LHCN-M2 (cell line): ENCODE measurements at places on chromosomes 12 and 14. TPM values are rescaled to one million over a fixed set of nuclear protein-coding genes. Genes with fewer than 3 reads are reported as not detected.

The INHBC gene
- total RNA-seq: not detected in 2 replicates

The REP15 gene
- total RNA-seq: 1.6 and 3.4 TPM in 2 replicates

The RHEBL1 gene
- 0.90 and 2.9 TPM in 2 replicates for total RNA-seq

DNA sequence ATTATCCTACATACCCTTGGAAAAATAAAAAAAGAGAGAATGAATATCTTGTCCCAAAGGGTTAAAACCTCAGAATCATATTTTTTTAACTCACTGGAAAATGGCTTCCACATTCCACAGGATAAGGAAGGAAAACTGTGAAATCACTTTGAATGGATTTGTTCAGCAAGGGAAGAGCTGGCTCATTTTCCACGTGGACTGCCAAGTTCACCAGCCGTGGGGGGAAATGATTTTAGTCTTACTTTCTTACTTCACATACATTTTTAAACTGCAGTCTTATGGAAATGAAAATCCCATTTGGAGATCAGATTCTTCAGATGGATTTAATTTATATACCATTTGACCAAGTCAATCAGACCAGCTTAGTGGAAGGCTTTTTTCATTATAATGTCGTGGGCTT lies 29.9 kb upstream of the AEBP2 start:
- no peak for DNase-seq

The TCL1B gene
- not detected in 2 replicates for total RNA-seq

- no peak for DNase-seq
Observed at GRCh38 chr12:14931791-14932560, 6.4 kb downstream of the ERP27 start.

The SLC7A8 gene
- 2.4 and 3.4 TPM in 2 replicates for total RNA-seq

The MYF5 gene
- 628 and 957 TPM in 2 replicates for total RNA-seq

GRCh38 chr14:49623387-49623786 lies 2.8 kb downstream of the MGAT2 start:
- DNase-seq: no peak

DNA sequence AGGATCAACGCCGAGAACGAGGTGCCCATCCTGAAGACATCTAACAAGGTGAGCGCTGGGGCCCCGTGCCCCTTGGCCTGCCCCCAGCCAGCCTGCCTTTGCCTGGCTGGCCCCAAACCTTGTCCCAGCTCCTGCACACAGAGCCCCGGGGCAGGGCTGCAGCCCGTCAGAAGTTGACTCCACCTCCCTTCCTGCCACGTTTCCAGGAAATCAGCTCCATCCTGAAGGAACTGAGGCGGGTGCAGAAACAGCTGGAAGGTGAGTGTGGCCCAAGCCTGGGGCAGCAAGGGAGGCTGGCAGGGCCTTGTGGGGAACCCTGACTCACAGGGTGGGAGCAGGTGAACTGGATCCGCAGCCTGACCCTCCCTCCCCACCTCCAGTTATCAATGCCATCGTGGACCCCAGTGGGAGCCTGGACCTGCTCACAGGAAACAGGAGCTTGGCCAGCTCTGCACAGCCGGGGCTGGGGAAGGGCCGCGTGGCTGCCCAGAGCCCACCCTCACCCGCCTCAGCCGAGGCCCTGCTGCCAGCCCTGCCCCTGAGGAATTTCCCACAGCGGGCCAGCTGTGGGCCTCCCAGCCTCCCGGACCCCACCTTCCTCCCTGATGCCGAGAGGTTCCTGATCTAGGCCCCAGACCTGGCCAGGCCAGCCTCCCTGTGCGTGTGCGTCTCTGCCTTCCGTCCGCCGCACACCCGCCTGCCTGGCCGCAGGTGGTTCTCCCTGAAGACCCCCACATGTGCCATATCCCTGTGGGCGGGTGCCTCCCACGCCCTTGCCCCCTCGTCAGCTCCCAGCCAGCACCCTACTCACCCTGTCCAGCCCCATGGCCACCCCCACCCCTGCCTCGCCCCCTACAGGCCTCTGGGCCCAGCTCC lies 29.5 kb downstream of the CEP170B start:
- no peak for DNase-seq

The RPGRIP1 gene
- total RNA-seq: not detected in 2 replicates

- DNase-seq: no peak
Observed at GRCh38 chr12:115355301-115355700, 671.3 kb upstream of the TBX3 start.

The CATSPERB gene
- total RNA-seq: not detected in 2 replicates

DNA sequence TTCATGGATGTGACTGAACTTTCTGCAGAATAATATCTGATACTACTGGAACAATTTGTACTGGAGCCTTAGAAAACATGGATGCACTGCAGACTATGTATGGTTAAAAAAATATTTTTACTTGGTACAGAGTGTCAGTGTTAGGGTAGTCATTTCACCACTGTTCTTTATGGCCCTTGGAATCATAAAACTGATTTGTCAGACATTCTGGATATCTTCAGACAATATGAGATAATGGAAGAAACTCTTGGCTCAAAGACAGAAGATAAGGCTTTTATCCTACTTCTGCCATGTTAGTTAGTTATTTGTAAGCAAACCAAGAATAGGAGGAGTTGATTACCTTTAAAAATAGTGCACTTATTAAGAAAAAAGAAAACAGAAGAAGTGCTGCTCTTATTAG lies 209.4 kb downstream of the LRIG3 start:
- DNase-seq: no peak

GRCh38 chr12:52141306-52141705 lies 50.5 kb downstream of the KRT80 start:
- DNase-seq: no peak

The MIP gene
- total RNA-seq: not detected in 2 replicates

GRCh38 chr14:79379266-79379665 lies 832.0 kb downstream of the DIO2 start:
- no peak for DNase-seq

GRCh38 chr12:53867216-53868012 lies 71.2 kb upstream of the HOXC13 start:
- DNase-seq: peak; percentile 85

- no peak for DNase-seq
Observed at GRCh38 chr12:30961030-30961429, 34.5 kb downstream of the TSPAN11 start.

GRCh38 chr14:53924753-53925152 lies 31.9 kb downstream of the BMP4 start:
- DNase-seq: peak; percentile 88

DNA sequence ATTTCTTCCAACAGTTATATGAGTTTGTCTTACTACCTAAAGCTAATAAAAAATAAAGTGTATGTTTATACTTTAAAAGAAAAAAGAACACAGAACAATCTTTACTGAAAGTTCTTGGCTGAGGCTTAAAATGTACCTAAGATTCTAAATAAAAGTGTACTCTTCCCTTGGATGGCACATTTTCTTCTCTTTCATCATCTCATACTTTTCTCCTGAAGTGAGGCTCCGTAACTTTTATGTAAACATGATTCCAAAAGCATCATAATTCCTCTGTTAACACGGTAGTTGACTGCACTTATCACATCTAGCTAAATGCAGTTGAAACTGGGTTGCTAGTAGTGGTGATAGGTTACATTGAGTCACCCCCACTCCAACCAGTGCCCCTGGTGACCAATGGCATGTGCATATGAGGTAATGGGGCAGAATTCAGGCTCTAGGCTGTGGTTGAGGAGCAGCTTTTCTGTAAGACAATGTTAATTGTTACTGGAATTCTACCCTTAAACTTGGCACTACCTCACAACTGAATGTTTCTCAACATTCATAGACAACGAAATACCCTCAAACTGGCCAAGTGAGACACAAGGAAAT lies 38.4 kb downstream of the WASHC3 start:
- peak; percentile 31 for DNase-seq

GRCh38 chr12:122099280-122099749 lies 20.8 kb downstream of the MLXIP start:
- no peak for DNase-seq

The SEC23A gene
- 140 and 211 TPM in 2 replicates for total RNA-seq

GRCh38 chr12:63348556-63348955 lies 197.6 kb upstream of the AVPR1A start:
- no peak for DNase-seq

DNA sequence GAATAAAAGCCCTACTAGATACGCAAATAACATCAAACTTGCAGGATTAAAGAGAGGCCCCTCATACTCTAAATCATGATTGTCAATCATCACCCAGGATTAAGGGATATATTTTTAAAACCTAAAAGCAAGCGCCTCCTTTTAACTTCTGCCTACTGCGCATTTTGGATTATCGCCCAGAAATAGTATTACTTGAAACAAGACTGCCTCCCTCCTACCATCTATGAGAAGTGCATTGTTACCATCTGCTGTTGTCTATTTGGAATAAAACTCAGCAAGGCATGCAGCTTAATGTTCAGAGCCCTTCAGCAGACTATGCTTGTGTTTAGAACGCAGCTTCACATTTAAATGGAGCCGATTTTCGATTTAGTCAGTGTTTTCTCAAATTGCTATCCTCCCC lies 79.6 kb downstream of the EXOC5 start:
- DNase-seq: peak; percentile 52

GRCh38 chr12:21296751-21297406 lies 37.8 kb downstream of the SLCO1A2 start:
- DNase-seq: peak; percentile 18

GRCh38 chr12:63037746-63038712 lies 103.1 kb upstream of the PPM1H start:
- DNase-seq: no peak

DNA sequence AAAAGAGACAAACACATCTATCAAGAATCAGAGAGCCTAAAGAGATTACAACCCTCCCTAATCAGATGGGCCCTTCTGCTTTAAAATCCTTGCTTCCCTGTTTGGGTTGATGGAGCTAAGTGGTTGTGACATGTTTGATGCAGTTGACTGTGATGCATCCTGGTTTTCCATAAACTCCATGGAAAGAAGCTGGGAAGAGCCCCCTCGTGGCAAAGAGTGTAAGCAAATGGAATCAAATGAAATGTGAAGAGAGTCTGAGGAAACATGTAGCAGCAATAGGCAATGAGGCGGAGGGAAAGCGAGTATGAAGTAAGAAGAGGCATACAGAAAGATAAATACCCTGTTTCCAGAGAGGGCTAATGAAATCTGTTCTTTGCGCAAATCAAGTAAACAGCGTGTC lies 70.4 kb upstream of the SLCO1C1 start:
- peak; percentile 18 for DNase-seq

The TBK1 gene
- total RNA-seq: 33.7 and 34.7 TPM in 2 replicates

DNA sequence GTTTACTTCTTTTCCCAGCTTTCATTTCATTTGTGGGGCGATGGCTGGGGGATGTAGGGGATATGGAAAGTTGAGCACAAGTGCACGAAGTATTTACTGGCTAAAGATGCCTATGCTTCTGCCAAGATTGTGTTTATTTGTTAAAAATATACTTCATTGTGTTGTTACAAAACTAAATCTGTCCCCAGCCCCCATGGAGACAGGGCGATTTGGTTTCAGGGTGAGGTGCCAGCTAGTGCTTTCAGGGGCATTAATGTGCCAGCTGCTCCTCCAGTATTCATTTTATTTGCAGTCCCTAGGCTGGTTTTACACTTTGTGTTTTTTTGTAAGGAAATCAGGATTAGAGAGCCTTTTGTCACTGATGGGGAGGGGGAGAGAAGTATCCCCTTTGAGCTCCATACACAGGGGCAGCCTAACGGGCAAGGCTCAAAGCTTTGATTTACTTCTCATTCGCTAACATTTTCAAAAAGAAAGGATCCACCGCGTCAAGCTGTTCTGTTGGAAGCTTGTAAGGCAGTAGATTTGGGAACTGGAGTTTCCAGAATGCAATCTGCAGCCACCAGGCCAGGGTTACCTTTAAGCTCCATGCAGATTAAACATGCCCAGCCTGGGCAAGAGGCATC lies 198.7 kb upstream of the PLEKHG7 start:
- peak; percentile 41 for DNase-seq

The STON2 gene
- 36.2 and 44.5 TPM in 2 replicates for total RNA-seq

DNA sequence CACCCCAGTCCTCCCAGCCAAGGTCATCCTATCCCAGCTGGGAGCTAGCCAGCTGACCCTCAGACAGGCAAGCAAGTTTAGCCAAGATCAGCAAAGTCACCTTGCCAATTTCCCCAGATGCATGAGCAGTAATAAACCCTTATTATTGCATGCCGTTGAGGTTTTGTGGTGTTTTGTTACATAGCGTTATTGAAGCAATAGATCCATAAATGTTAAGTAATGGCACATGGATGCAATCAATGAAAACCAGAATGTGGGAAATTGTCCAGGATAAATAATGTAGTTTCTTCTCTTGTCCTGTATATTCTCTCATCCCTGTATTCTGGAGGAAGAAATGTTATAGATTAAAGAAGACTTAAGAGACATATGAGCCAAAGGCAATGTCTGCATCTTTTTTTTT lies 18.0 kb upstream of the TMEM260 start:
- DNase-seq: no peak

- DNase-seq: no peak
Observed at GRCh38 chr14:81805785-81806184, 272.1 kb upstream of the SEL1L start.
